ENCODE measurements at places on chromosomes 16 and 17.

DNA sequence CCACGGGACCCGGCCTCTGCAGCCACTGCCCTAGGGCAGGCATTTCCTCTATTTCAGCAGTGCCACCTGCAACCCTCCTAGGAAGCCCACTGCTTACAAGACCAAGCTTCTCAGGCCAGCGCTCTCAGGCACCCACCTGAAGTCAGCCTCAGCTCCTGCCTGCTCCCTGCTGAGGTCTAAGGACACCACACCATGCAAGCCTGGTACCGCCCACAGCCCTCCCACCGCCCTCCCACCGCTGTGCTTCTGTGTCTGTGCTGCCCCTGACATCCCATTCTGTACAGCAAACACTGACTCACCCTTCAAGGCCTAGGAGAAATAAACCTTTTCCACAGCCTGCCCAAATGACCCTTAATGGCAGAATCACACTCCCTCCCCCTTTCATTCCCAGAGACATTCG is 6.3 kb downstream of the CLUH start:
- DNase-seq: no peak

DNA sequence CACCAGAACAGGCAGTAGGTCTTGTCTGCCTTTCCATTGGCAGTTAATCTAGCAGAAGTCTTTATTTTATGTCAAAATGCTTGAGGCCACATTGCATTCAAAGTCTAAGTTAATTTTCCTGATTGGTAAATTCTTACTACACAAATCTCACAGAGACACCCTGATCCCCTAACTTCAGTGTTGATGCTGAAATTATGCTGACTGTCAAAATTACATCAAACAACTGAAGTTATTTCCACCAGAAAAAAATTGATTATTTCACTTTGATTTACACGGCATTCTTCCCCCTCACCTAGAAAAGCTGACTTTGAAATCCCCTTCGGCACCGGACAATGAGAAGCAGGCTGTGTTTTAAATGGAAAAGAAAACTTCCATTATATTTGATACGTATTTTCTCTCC is 99.1 kb downstream of the MAF start:
- no peak for DNase-seq

DNA sequence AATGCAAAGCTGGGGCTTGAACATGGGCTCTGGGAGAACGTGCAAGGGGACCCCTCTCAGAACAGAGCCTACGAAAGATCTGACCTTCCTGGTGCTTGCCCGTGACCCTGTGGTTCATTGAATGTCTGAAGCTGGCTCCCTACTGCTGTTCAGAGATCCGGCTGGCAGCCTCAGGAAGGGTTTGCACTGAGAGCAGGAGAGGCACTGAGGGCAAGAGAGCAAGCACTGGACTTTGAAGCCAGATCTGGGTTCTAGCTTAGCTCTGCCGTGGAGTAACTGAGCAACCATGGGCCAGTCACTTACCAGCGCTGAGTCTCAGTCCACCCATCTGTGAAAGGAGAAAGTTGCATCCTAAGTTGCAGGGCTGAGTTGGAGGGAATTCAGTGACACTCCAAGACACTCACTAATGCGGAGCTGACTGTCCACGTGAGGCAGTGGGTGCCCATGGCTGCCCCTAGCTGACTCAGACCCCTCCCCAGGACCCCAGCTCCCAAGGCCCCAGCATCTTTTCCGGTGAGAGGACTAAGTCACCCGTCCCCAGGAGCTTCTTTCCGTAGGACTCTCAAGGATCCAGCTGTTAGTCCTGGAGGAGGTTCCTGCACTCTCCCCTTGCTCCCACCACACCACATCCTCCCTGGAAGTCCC is 41.3 kb downstream of the BEAN1 start:
- DNase-seq: no peak

DNA sequence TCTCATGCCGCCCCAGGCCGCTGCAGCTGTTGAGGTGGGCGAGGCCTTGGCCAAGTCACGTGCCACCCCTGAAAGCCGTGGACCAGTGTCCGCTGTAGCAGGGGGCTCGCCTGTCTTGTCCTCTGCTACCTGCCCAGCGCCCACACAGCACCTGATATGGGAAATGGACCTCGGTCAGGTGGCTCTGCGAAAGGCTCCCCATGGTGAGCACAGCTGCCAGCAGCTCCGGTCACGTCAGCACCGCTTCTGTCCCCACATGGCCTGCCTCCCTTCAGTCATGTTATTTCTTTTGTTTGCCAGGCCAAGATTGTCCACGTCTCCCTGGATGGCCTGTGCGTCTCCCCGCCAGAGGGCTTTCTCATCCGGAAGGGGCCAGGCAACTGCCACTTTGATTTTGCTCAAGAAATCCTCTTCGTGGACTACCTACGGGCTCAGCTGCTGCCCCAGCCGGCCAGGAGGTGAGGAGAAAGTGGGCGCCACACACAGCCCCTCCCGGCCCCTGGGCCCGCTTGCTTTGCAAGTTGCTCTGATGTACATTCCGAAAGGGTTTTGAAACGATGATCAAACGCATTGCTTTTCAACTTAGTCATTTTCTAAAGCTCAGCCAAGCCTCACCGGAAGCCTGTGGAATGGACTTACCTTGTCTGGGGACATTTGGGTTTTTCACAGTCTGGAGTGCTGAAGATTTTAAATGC is 219.8 kb downstream of the KATNIP start:
- DNase-seq: no peak

DNA sequence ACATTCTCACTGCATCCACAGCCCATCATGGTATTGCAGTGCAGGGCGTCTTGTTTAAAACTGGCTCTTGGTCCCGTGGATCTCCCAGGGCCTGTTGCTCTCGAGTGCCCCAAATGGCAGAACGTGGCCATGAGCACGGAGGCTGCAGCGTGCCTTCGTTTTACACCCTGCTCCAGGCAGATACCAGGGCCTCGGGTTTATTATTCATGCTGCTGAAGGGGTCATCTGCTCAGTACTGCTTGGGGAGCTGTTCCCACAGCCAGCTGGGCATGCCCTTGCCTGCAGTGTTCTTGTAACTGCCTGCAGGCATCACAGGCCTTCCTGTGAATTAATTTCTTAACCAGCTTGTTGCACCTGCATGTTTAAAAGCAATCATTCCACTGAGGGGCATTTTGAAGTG is 129.7 kb upstream of the CHMP6 start:
- peak; percentile 57 for DNase-seq

DNA sequence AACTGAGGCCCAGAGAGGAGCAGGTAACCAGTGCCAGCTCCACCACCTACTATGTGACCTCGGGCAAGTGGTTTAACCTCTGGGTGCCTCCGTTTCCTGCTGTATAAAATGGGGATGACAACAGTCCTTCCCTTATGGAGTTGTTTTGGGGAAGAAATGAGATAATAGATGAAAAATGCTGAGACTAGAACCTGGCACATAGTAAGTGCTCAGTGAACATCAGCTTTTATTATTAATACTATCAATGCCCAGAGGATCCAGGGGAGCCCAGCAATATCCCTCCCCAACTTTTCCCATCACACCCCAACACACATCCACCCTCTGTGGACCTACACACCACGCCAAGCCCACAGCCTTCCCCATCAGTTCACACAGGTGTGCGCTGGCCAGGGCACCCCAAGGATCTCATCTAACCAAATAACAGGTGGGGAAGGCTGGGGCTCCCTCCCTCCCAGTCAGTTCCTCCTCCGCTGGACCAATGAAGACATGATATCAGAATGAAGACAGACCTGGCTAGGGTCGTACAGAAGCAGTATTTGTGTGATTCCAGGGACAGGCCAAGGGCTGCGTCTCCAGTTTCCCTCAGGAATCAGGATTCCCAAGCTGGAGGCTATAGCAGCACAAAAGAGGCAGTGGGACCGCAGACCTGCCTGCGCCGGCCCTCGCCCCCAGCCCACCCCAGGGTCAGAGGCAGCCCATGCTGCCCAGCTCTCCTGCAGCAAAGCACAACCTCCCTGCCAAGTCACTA is 1.8 kb downstream of the ATP2A3 start:
- DNase-seq: no peak

- DNase-seq: no peak
Measured at GRCh38 chr16:84821728-84822689, 2.2 kb downstream of the CRISPLD2 start.

- DNase-seq: no peak
Measured at GRCh38 chr17:55702150-55702549, 20.5 kb downstream of the TMEM100 start.

GRCh38 chr16:85983606-85984230 is 84.8 kb downstream of the IRF8 start:
- no peak for DNase-seq

GRCh38 chr16:75065521-75066149 is 50.9 kb downstream of the LDHD start:
- DNase-seq: no peak

GRCh38 chr16:30399435-30400186 is 4.4 kb downstream of the ZNF48 start:
- no peak for DNase-seq

- DNase-seq: no peak
Measured at GRCh38 chr17:1518410-1518809, 2.0 kb upstream of the INPP5K start.

GRCh38 chr17:32529604-32530003 is 42.8 kb downstream of the CDK5R1 start:
- no peak for DNase-seq

DNA sequence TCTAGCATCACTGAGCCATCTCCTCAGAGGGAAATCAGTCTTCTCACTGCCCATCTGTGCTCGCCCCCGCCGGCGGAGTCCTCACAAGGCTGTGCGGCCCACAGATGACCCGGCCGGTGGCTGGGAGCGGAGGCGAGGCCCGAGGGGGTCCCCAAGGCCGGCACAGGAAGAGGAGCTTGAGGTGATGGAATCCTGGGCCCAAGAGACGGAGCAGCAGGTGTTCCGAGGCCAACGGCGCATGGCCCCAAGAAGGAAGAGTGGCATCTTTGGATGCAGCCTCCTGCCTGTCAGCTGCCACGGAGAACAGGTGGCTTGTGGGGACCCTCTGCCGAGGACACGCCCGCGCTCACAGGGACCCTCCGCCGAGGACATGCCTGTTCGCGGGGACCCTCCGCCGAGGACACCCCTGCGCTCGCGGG is 72.7 kb upstream of the GNG13 start:
- DNase-seq: no peak
